ENCODE measurements at places on chromosomes 2 and 18.

DNA sequence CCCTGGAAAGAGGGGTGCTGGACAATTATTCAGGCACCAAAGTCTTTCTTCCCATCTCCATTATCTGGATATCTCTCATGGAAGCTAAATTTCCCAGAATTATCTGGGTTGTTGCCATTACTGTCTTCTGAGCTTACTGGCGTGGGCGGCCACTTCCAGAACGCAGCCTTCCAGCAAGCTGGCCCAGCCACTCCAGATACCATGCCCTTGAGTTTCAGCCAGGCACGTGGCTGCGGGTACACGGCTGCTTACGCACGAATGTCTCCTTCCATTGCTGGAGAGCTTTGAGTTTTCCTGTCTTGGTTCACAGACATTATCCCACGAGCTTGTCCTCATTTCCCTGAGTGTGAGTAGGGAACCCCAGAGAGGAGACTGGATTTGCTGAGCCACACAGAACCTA, 32.7 kb downstream of the CELF4 start:
- no peak overlapping the region for H3K27ac ChIP-seq
- no peak for DNase-seq
- no peak overlapping the region for H3K4me3 ChIP-seq
- H3K27me3 ChIP-seq: no peaks in the 10 kb centered on the region
- no peaks in the 10 kb centered on the region for H3K36me3 ChIP-seq

DNA sequence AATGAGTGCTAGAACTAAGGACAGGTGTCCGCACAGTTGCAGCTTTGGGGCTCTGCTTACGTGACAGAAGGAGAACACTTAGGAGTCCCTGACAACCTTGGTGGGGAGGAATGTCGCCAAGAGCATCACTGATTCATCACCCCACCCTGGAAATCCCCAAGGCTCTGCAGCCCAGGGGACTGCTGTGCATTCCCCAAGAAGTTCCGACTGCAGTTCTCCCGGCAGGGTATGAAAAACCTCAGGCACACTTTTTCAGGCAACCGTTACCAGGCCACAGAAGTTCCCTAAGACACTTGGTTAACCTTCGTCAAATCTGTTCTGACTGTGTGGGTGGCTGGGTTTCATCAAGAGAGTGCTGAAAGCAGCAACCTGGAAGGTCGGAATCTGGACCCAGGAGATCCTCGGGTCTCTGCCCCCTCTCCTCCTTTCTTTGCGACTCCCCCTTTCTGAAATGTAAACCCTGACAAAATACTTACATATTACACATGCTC, 192.1 kb upstream of the CXCR4 start:
- H3K36me3 ChIP-seq: peaks cover 3% of the 10 kb centered on the region
- H3K4me3 ChIP-seq: no peak overlapping the region
- DNase-seq: no peak
- no peak overlapping the region for H3K27ac ChIP-seq

GRCh38 chr2:46657042-46657504, 177.7 kb downstream of the TMEM247 start:
- peaks cover 15% of the 10 kb centered on the region for H3K27me3 ChIP-seq
- peak; percentile 24 for DNase-seq
- no peaks in the 10 kb centered on the region for H3K36me3 ChIP-seq
- no peak overlapping the region for H3K27ac ChIP-seq
- H3K4me1 ChIP-seq: no peaks in the 10 kb centered on the region
- H3K4me3 ChIP-seq: no peak overlapping the region

DNA sequence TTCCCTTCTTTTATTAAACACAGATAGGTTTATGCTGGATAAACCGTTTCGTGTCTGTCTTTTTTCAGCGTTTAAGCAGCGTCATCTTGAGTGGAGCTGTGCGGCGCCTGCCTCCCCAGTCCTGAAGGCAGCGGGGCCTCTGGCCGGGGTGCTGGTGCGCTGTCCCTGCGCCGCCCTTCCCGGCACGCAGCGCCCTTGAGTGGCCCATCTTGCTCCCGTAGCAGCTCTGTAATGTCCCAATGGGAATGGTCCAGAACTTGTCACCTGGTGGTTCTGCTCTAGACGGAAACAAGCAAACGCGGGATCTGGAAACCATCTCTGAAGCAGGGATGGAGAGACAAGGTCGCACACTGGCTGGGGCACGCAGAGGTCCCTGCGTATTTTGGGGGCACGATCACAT, 24.5 kb downstream of the PRELID3A start:
- no peak overlapping the region for H3K4me3 ChIP-seq
- no peak overlapping the region for H3K27ac ChIP-seq

GRCh38 chr18:44804033-44804432, 123.3 kb downstream of the SETBP1 start:
- peaks cover 29% of the 10 kb centered on the region for H3K4me1 ChIP-seq
- no peak overlapping the region for H3K4me3 ChIP-seq
- H3K36me3 ChIP-seq: peaks cover 15% of the 10 kb centered on the region
- H3K27me3 ChIP-seq: no peaks in the 10 kb centered on the region

GRCh38 chr2:135600915-135601314, 69.6 kb downstream of the R3HDM1 start:
- no peaks in the 10 kb centered on the region for H3K4me1 ChIP-seq
- DNase-seq: no peak
- H3K36me3 ChIP-seq: peaks cover 17% of the 10 kb centered on the region
- H3K27me3 ChIP-seq: no peaks in the 10 kb centered on the region

GRCh38 chr2:73253400-73253799, 19.3 kb downstream of the CCT7 start:
- no peak for DNase-seq
- peaks cover 6% of the 10 kb centered on the region for H3K4me1 ChIP-seq
- no peak overlapping the region for H3K27ac ChIP-seq

DNA sequence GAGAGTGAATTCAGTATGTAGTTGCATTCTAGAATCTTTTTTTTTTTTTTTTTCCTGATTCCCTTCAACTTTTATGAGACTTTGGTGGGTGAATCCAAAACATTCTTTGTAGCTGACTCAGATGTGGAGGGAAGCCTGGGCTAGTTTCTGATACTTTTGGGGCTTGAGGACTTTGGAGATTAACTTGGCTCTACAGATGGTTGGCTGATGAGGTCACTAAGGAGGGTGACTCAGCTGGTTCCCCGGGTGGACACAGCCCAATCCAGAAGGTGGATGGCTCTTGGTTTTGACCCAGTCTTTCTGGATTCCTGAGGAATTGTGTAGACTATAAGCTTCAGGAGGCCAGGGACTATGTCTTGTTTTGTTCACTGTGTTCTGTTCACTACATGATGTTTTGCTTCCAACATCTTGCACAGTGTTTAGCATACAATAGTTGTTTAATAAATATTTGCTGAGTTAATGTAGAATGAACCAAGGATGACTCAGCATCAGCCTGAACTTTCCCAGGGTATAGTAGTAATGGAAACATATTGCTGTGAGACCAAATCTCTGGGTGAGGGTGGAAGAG, 30.5 kb downstream of the LAMA3 start:
- H3K36me3 ChIP-seq: no peaks in the 10 kb centered on the region
- H3K4me1 ChIP-seq: no peaks in the 10 kb centered on the region
- H3K27me3 ChIP-seq: peaks cover 35% of the 10 kb centered on the region
- DNase-seq: peak; percentile 12

- H3K27ac ChIP-seq: peak overlapping the region; percentile 41
- no peak overlapping the region for H3K4me3 ChIP-seq
- no peak for DNase-seq
- H3K27me3 ChIP-seq: no peaks in the 10 kb centered on the region
These were observed 50.5 kb downstream of the USP37 start for GRCh38 chr2:218517434-218518206.

GRCh38 chr2:64823794-64824193, 165.4 kb upstream of the SLC1A4 start:
- peaks cover 23% of the 10 kb centered on the region for H3K4me1 ChIP-seq
- peaks cover 3% of the 10 kb centered on the region for H3K36me3 ChIP-seq
- no peak overlapping the region for H3K27ac ChIP-seq
- no peaks in the 10 kb centered on the region for H3K27me3 ChIP-seq

DNA sequence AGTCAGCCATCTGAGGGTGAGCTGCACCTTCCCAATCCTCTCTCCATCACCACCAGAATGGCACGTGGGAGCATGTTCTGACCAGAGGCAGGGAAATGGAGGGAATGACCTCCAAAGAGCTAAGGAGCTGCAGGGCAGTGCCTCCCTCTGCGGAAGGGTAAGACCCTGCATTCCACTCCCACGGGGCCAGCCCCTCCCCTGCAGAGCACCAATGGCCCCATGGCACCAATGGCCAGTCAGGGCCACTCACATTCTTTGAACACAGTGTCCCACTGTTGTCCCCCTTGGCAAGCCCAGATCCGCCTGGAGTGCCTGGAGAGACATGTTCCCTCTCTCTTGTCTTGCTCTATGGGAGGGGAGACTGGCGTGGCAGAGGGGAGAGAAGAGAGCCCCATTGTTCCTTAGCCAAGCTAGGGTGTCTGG, 164.4 kb downstream of the TNS1 start:
- no peaks in the 10 kb centered on the region for H3K36me3 ChIP-seq
- H3K27me3 ChIP-seq: no peaks in the 10 kb centered on the region
- H3K4me3 ChIP-seq: no peak overlapping the region

GRCh38 chr2:23940718-23941620, 706 bp downstream of the UBXN2A start:
- H3K4me3 ChIP-seq: peak overlapping the region; percentile 86
- peak; percentile 58 for DNase-seq
- H3K27me3 ChIP-seq: peaks cover 9% of the 10 kb centered on the region

DNA sequence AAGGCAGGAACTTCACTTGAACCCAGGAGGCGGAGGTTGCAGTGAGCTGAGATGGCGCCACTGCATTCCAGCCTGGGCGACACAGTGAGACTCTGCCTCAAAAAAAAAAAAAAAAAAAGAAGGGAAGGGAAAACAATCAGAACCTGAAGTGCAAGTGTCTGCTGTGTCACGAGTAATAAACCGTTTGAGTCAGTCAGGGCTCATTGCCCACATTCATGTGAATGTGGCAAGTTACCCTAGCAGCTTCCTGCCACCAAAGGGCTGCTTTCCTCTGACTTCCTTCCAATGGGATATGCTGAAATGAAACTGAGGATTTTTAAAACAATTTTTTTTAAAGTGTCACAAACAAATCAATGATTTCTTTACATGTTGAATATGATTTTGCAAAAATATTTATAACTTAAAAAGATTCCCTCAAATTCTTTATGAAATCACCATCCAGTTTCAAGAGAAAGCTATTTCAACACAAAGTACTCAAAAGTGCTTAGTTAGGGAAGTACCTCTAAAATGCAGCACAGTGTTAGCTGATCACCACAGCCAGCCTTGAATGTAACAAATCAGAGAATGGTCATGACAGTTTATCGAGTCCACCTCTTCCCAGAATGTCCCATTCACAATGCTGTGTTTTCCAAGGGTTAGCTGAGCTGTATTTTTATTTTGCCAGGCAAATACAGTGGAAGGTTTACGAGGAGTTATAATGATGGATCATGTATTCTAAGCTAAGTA, 36.4 kb downstream of the WDSUB1 start:
- H3K4me1 ChIP-seq: peaks cover 6% of the 10 kb centered on the region
- no peaks in the 10 kb centered on the region for H3K27me3 ChIP-seq
- peaks cover 17% of the 10 kb centered on the region for H3K36me3 ChIP-seq
- no peak overlapping the region for H3K27ac ChIP-seq

DNA sequence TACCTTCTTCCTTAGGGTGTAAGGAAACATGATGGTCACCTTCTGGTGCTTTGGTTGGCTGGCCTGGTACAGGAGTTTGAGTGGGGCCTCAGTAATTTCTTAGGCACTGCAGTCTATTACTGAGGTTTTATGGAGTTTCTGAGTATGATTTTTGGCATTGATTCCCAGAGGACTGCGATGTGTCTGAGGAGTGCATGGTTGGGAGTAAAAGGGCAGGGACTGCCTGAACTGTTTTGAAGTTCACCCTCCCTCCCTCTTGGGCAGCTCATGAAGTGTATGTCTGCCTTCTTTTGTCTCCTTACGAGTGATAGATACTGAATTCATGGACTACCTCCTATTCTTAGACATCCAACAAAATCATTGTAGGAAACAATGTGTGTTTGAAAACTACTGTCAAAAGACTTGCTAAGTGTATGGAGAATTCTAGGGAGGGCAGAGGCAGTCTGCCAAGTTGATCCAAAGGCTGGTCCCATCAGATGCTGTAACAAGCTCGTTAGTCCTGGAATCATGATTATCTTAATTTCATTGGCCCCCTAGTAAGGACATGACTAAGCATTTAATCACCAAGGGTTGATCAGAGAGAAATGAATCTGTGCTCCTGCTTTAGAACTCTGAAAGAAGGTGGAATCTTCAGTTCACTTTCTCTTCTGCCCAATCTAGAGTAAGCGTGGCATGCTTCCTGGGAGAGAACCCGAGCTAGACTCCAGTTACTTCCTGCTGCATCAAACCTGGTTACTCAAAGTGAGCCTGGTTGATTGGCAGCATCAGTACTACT, 26.5 kb downstream of the LYPD6B start:
- peaks cover 14% of the 10 kb centered on the region for H3K4me1 ChIP-seq
- peaks cover 9% of the 10 kb centered on the region for H3K27me3 ChIP-seq
- no peaks in the 10 kb centered on the region for H3K36me3 ChIP-seq
- H3K4me3 ChIP-seq: no peak overlapping the region

DNA sequence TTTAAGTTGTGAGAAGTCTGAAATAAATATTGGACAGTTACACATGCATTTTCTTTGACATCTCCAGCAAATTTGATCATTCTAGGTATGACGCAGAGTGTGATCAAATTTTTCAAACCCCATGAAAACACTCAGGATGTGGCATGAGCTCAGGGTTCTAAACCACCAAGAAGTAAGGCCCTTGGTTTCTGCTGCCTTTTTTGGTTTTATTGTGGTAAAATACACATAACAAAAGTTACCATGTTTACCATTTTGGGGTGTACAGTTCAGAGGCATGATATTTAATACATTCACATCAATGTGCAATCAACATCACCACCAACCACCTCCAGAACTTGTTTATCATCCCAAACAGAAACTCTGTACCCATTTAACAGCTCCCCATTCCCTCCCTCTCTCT, 64.3 kb upstream of the TTN start:
- H3K27ac ChIP-seq: peak overlapping the region; percentile 65
- peak overlapping the region; percentile 19 for H3K4me3 ChIP-seq
- H3K36me3 ChIP-seq: peaks cover 9% of the 10 kb centered on the region
- peak; percentile 65 for DNase-seq
- no peaks in the 10 kb centered on the region for H3K27me3 ChIP-seq

- H3K4me1 ChIP-seq: no peaks in the 10 kb centered on the region
- H3K4me3 ChIP-seq: no peak overlapping the region
- DNase-seq: no peak
- peaks cover 27% of the 10 kb centered on the region for H3K27me3 ChIP-seq
These were observed 24.2 kb downstream of the XDH start for GRCh38 chr2:31390324-31390723.

GRCh38 chr18:3931013-3931315, 481.0 kb downstream of the TGIF1 start:
- no peak overlapping the region for H3K27ac ChIP-seq
- no peaks in the 10 kb centered on the region for H3K36me3 ChIP-seq
- no peaks in the 10 kb centered on the region for H3K4me1 ChIP-seq
- no peak for DNase-seq
- no peaks in the 10 kb centered on the region for H3K27me3 ChIP-seq

DNA sequence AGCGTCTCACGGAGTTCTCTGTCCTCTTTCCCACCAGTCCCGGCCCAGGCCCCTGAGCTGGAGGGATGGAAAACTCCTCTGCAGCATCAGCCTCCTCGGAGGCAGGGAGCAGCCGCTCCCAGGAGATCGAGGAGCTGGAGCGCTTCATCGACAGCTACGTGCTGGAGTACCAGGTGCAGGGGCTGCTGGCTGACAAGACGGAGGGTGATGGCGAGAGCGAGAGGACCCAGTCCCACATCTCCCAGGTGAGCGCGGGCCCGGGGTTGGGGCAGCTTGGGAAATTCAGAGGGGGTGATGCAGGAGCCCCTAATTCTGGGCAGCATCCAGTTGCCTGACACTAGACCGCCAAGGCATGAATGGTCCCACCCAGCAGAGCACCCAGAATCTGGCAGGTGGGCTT, 80.7 kb downstream of the CTIF start:
- no peak overlapping the region for H3K27ac ChIP-seq
- H3K27me3 ChIP-seq: no peaks in the 10 kb centered on the region
- H3K36me3 ChIP-seq: no peaks in the 10 kb centered on the region
- no peak overlapping the region for H3K4me3 ChIP-seq
- H3K4me1 ChIP-seq: no peaks in the 10 kb centered on the region
